ENCODE measurements at places on chromosomes 16 and 17.

GRCh38 chr17:76612977-76613851 is 27.6 kb upstream of the ST6GALNAC2 start:
- no peak for DNase-seq

DNA sequence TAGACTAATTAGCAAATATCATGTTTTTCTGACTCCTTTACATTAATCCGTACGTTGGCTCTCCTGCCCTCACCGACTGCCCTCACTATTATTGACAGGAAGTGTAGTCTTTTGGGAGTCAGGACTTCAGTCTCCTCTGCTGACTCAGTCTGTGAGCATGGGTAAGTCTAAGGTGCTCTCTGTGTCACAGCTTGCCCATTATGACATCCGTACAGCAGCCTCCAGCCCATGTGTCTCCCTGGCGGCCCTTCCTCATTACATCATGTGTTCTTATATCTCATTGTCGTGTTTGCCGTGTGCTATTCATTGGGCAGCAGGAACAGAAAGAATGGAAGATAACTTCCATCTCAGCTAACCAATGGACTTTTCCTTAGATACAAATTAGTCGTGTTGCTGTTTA is 77.5 kb downstream of the MRTFB start:
- DNase-seq: no peak

GRCh38 chr17:35616536-35616935 is 29.4 kb downstream of the AP2B1 start:
- DNase-seq: no peak

DNA sequence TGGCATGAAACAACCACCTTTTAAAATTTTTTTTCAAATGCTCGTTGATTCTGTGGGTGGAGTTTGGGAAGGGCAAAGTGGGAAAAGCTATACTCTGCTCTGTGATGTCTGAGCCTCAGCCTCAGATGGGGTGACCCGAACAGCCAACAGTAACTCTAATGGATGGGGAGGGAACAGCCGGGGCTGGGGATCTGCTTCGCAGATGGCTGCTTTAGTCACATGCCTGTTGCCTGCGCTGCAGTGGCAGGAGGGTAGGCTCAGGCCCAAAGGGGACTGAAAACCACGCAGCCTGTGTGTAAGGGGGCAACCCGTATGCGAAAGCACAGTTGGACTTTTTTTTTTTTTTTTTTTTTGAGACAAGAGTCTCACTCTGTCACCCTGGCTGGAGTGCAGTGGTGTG is 14.9 kb upstream of the MAPK3 start:
- no peak for DNase-seq

DNA sequence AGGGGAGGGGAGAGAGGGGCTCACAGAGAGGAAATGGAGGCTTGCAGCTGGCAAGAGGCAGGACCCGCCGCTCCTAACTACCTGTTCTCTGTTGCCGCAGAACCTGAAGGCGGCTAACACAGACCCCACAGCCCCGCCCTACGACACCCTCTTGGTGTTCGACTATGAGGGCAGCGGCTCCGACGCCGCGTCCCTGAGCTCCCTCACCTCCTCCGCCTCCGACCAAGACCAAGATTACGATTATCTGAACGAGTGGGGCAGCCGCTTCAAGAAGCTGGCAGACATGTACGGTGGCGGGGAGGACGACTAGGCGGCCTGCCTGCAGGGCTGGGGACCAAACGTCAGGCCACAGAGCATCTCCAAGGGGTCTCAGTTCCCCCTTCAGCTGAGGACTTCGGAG is 39.0 kb upstream of the CDH1 start:
- DNase-seq: no peak

- DNase-seq: no peak
Observed at GRCh38 chr17:17035920-17036523, 6.2 kb upstream of the MPRIP start.
